ENCODE measurements at places on chromosomes 2 and 18.
A peak's percentile ranks its signal among the peaks of the same experiment; 100 is the strongest.

DNA sequence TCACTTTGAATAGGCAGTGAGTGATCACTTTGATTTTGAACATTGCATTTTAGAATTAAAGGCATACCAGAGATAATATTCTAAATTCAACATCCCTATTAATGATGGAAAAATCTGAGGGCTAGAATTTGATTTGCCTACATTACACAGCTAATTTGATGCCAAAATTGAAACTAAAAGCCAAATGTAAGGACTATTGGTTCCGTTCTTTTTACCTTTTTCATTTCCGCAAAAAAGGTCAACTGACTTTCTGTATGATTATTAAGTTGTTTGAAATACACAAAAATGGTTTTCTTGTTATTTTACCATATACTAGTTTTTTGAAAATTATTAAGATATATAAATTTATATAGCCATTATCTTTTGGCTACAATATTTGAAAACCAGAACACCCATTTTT is 117.5 kb downstream of the SCN3A start:
- no peak for DNase-seq

DNA sequence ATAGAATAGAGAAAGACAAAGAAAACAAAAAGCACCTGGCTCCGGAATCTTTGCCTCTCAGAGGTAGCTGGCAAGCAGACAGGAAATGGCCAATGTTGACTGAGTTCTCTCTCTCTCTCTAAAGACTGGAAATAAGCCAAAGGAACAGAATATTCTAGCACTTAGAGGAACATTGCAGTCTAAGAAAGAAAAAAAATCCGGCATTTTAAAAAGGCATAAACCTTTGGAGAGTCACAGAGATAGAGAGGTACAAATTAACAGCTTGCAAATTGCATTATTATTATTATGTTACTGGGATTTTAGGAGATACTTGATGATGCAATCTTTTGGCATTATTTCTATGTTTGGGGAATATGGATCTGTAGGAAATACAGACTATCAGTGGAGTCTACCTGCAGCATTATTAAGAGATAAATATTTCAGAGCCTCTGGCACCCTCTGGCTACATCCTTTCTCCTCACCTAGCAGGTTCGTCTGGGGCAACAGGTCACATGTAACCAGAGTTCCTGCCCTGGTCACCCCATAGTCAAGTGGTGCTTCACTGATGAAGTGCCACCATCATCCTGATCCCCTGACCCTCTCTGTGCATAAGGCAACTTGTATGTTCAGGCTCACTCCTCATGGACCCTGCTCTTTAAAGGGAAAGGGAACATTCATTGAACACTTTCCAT is 318.9 kb upstream of the ACVR2A start:
- no peak for DNase-seq

DNA sequence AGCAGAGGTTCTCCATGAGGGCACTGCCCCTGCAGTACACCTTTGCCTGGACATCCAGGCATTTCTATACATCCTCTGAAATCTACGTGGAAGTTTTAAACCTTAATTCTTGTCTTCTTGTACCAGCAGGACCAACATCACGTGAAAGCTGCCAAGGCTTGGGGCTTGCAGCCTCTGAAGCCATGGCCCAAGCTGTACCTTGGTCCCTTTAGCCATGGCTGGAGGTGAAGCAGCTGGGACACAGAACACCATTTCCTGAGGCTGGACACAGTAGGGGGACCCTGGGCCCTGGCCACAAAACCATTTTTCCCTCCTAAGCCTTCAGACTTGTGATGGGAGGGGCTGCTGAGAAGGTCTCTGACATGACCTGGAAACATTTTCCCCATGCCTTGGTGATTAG is 32.8 kb upstream of the CCDC141 start:
- no peak for DNase-seq

GRCh38 chr2:21453723-21454450 is 330.1 kb downstream of the TDRD15 start:
- no peak for DNase-seq

- peak; percentile 72 for DNase-seq
Measured at GRCh38 chr18:45974088-45974536, 7.0 kb upstream of the EPG5 start.

GRCh38 chr18:49812286-49813068 is 856 bp downstream of the ACAA2 start:
- no peak for DNase-seq

- no peak for DNase-seq
Measured at GRCh38 chr2:221085341-221085900, 486.7 kb downstream of the EPHA4 start.

DNA sequence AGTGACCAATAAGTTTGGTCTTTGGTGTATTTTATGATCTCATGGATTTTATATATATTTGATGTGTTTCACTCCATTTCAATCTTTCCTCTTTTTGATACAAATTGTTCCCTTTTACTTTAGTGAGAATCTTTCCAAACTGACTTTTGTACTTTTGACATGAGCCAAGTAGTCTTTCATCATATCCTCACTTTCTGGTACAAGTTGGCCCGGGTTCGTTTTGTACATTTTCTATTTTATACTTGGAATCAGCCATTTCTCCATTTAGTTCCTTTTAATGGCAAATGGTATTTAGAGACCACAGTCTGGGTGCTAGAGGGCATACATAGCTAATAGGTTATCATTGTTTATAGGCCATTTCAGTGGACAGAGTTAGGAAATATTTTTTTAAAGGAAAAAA is 147.9 kb upstream of the MYO3B start:
- no peak for DNase-seq

DNA sequence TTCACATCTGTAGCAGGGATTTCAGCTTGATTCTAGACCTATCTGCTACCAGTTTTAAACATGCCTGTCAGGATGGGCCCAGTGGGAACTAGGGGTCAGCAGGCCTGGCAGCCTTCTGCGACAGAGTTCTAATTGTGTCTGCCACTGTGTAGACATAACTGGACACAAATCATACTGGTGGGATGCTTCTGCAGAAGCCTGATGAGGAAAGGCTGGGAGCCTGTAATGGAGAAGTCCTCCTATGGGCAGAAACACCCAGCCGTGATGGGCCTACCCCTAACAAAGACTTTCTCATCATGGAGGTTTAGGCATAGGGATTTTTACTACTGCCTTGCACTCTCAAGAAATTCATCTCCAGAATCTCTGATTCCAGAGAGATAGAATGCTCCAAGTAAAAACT is 166.9 kb downstream of the PDE11A start:
- DNase-seq: no peak

Data from neural progenitor cell (in vitro differentiated cells).